ENCODE measurements at places on chromosomes 7 and 10.

- DNase-seq = no peak
These were observed 2.1 kb upstream of the FRA10AC1 start for GRCh38 chr10:93704451-93704850.

DNA sequence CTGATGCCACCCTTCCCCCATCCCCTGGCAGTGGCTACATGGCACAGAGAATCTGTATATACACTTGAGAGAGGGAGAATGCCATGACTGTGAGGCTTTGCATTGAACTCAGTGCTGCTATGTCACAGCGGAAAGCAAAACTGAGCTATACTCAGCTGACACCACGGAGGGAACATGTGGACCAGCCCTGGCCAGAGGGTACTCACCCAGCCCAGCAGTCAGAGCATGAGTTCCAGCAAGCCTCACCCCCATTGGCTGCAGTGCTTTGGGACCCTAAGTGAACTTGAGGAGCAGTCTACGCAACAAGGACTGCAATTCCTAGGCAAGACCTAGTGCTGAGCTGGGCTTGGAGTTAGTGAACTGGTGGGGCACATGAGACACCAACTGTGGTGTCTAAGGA is 10.3 kb upstream of the AOC1 start:
- no peak for DNase-seq

DNA sequence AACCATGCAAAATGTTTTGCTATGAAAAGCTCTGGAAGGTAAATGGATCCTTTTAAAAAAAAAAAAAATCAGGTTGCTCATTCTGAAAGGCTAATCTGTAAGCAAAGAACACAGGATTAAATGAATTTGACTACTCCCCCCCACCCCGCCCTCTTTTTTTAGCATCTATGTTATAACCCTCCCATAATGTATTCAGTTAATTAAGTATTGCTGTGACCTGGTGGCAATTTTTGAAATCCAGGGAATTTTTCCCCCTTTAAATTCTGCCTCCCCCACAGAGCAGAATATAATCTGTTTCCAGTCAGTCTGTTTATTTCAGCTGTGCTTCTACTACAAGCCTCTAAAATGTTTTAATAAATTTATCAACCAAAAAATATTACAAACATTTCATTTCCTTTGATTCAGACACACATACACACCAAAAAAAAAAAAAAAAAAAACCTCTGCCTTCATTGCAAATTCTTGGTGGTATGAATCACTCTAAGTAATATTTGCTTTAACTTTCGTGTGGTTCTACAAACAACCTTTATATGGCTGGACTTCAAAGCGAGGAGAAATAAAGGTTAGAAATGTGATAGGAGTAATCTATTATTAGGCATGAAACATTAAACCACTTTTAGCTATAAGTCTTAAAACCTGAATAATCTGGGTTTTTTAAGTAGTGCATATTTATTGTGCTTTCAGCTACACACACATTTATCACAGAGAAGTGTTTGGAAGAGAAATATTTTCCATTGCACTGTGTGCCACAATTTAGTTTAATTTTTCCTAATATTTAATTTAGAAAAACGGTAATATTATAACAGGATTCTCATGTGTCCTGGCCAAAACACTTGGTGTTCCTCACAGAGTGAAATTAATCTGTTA is 64.4 kb upstream of the ARID5B start:
- DNase-seq = peak; percentile 87

- peak; percentile 67 for DNase-seq
These were observed 816 bp downstream of the PSMG3 start for GRCh38 chr7:1569016-1569415.

- DNase-seq = peak; percentile 99
These were observed 55.0 kb upstream of the AKR1E2 start for GRCh38 chr10:4770801-4771553.

Data from RCC 7860 (cell line).